ENCODE measurements at places on chromosomes 3 and 15. TPM values are rescaled to one million over a fixed set of nuclear protein-coding genes. Genes with fewer than 3 reads are reported as not detected.

Gene CSTA
- total RNA-seq, result 0.42 TPM

Gene RPLP1
- 1,068 TPM for total RNA-seq

Gene UTS2B
- total RNA-seq, result 0.53 TPM

Gene CCDC33
- not detected for total RNA-seq

Gene ETV5
- total RNA-seq, result 4.9 TPM

Gene SAMD7
- total RNA-seq, result not detected

Gene CADM2
- total RNA-seq, result 0.62 TPM

GRCh38 chr3:180854887-180855286 is 57.6 kb upstream of the FXR1 start:
- DNase-seq, result no peak
- no peaks in the 10 kb centered on the region for H3K36me3 ChIP-seq
- H3K4me3 ChIP-seq, result no peak overlapping the region
- no peaks in the 10 kb centered on the region for H3K4me1 ChIP-seq

DNA sequence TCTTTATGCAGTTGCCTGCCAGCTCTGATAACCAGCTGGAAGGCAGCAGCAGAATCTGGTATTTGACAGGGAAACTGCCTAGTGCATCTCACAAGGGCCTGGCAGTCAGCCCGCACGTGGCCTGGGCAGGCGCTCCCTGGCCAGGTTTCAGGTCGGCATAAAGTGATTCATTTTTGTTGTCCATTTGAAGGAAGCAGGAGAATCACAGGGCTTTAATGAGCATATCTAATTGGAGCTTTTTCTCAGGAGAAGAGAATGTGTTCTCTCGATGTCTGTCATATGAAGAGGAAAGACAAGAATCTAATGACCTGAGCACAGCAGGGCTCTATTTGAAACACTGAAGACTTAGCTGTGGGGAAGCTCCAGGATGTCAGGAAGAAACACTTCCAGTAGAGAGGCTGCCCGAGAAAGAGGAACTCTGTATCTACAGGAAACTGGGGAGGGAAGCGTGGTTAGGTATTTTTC is 98.8 kb upstream of the MB21D2 start:
- H3K4me1 ChIP-seq, result no peaks in the 10 kb centered on the region
- DNase-seq, result peak; percentile 44

DNA sequence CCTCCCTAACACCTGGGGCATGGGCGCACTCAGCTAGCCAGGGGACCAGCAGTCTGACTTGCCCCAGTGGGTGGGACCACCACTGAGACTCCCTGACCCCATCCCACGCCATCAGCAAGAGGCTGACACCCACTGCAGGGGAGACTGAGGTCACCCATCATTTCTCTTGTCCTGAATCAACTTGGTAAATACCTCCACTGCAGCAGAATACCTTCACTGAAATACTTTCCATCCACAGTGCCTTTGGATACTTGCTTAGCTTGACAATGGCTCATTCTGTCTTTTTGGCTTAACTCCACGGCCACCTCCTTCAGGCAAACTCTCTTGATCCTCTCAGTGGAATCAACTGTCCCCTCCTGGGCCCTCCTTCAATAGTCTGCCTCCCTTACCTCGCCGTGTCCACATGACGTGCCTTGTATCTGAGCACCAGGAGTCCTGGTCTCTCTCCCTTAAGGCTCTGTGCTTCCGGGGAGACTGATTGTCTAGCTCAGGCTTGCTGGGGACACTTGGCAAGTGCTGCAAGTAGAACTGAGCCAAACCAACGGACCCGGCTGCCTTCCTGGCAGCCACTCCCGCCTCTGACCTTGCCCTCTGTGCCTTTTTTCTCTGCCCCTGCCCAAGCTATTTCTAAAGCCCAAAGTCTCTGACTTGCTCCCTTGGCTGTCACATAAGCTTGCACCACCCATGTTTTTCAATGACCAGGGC is 119.1 kb downstream of the ADCY5 start:
- H3K36me3 ChIP-seq, result no peaks in the 10 kb centered on the region
- no peak for DNase-seq
- H3K27ac ChIP-seq, result peak overlapping the region; percentile 82
- no peak overlapping the region for H3K4me3 ChIP-seq
- H3K27me3 ChIP-seq, result no peaks in the 10 kb centered on the region

- DNase-seq, result peak; percentile 21
- H3K27ac ChIP-seq, result peak overlapping the region; percentile 54
- peak overlapping the region; percentile 54 for H3K4me3 ChIP-seq
- no peaks in the 10 kb centered on the region for H3K27me3 ChIP-seq
- peaks cover 16% of the 10 kb centered on the region for H3K4me1 ChIP-seq
- no peaks in the 10 kb centered on the region for H3K36me3 ChIP-seq
Observed at GRCh38 chr3:115512565-115513415, 110.5 kb upstream of the GAP43 start.

- H3K27me3 ChIP-seq, result no peaks in the 10 kb centered on the region
- H3K4me1 ChIP-seq, result peaks cover 17% of the 10 kb centered on the region
- H3K4me3 ChIP-seq, result no peak overlapping the region
- H3K27ac ChIP-seq, result no peak overlapping the region
Observed at GRCh38 chr3:129235344-129235917, 14.0 kb upstream of the COPG1 start.

- H3K4me1 ChIP-seq, result no peaks in the 10 kb centered on the region
- no peak overlapping the region for H3K4me3 ChIP-seq
- H3K36me3 ChIP-seq, result no peaks in the 10 kb centered on the region
- DNase-seq, result no peak
- no peak overlapping the region for H3K27ac ChIP-seq
- no peaks in the 10 kb centered on the region for H3K27me3 ChIP-seq
Observed at GRCh38 chr15:96807361-96807760, 476.9 kb downstream of the NR2F2 start.

- no peak overlapping the region for H3K4me3 ChIP-seq
- no peaks in the 10 kb centered on the region for H3K4me1 ChIP-seq
- no peak overlapping the region for H3K27ac ChIP-seq
- no peak for DNase-seq
- no peaks in the 10 kb centered on the region for H3K27me3 ChIP-seq
Observed at GRCh38 chr3:153404157-153404556, 242.1 kb downstream of the RAP2B start.

DNA sequence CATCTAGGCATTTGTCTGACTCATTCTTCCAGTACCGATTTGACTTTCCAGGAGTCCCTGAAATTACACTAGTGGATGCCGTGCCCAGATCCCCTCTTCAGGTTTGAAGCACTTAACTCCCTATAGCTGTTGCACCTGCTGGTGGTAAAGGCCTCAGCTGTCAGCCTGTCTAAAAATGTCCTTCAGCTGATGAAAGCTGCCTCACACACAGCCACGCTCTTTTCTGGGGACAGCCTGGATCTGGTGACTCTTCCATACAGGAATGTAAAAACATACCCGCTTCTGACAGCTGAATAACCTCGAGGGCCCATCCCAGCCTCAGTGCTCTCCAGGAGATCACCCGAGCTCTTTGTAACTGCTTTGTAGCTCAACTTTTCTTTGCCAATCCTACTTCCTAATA is 534.1 kb upstream of the GRM7 start:
- no peak overlapping the region for H3K4me3 ChIP-seq
- no peak for DNase-seq
- H3K27ac ChIP-seq, result no peak overlapping the region
- H3K27me3 ChIP-seq, result no peaks in the 10 kb centered on the region

- H3K36me3 ChIP-seq, result no peaks in the 10 kb centered on the region
- DNase-seq, result no peak
- no peak overlapping the region for H3K27ac ChIP-seq
- H3K4me3 ChIP-seq, result no peak overlapping the region
Observed at GRCh38 chr3:187773233-187774184, 28.2 kb upstream of the BCL6 start.

DNA sequence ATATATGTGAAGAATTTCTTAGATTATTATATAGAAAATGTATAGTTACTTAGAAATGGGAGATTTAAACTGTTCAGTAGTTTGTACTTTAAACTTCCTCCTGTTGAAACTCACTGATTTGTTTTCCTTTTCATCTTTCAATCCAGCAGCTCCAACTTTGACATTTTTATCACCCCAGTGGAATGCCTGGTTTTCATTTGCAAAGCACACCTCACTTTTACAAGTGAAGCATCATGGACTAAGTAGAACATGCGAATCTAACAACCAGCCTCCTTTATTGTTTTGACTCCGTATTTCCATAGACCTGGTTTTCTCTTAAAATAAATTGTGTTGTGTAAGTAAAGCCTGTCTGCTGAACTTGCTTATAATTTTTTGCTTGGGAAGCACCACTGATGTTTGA is 97.8 kb upstream of the ROBO2 start:
- no peaks in the 10 kb centered on the region for H3K27me3 ChIP-seq
- H3K27ac ChIP-seq, result no peak overlapping the region
- H3K4me3 ChIP-seq, result no peak overlapping the region
- no peaks in the 10 kb centered on the region for H3K36me3 ChIP-seq
- no peaks in the 10 kb centered on the region for H3K4me1 ChIP-seq

DNA sequence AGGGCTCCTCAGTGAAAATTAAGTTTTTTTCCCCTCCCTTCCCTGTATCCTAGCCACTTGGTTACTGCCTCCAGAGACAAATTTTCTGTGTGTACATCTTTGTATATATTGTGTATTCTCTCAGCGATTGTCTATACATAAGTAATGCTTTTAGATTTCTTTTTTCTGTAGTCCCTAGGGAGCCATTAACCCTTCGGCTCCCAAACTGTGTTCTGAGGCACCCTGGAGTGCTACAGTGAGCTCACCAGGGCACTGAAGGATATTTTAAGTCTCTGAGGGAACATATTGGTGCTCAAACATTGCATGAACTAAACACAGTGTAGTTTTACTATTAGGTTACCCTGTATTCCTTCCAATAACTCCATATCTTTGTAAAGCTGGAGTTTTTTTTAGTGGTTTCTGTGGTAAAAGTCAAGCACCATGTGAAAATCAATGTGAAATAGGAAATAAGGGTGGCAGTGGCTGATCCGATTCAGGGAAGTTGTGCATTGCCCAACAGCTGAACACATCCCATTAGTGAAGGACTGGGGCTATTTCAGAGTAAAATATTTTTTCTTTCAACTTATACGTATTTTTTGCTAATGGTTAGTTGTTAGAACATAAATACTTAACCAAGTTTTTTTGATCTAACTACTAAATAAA is 43.0 kb downstream of the USP13 start:
- H3K4me1 ChIP-seq, result no peaks in the 10 kb centered on the region
- H3K4me3 ChIP-seq, result no peak overlapping the region
- DNase-seq, result no peak
- no peak overlapping the region for H3K27ac ChIP-seq
- H3K36me3 ChIP-seq, result no peaks in the 10 kb centered on the region

GRCh38 chr15:101121511-101122090 is 130.2 kb downstream of the CHSY1 start:
- peak overlapping the region; percentile 44 for H3K4me3 ChIP-seq
- peak overlapping the region; percentile 83 for H3K27ac ChIP-seq
- H3K27me3 ChIP-seq, result no peaks in the 10 kb centered on the region
- H3K4me1 ChIP-seq, result peaks cover 17% of the 10 kb centered on the region
- H3K36me3 ChIP-seq, result no peaks in the 10 kb centered on the region

GRCh38 chr3:194165271-194166018 is 29.5 kb downstream of the HES1 start:
- no peak overlapping the region for H3K27ac ChIP-seq
- peaks cover 13% of the 10 kb centered on the region for H3K4me1 ChIP-seq
- DNase-seq, result no peak
- no peaks in the 10 kb centered on the region for H3K27me3 ChIP-seq

- DNase-seq, result no peak
- no peaks in the 10 kb centered on the region for H3K36me3 ChIP-seq
- H3K4me3 ChIP-seq, result no peak overlapping the region
- peaks cover 28% of the 10 kb centered on the region for H3K4me1 ChIP-seq
- H3K27ac ChIP-seq, result peak overlapping the region; percentile 13
Observed at GRCh38 chr3:124878561-124879336, 8.4 kb downstream of the ITGB5 start.

- no peaks in the 10 kb centered on the region for H3K27me3 ChIP-seq
- no peaks in the 10 kb centered on the region for H3K4me1 ChIP-seq
- H3K27ac ChIP-seq, result no peak overlapping the region
- H3K4me3 ChIP-seq, result no peak overlapping the region
Observed at GRCh38 chr3:113825090-113825489, 13.5 kb upstream of the GRAMD1C start.

DNA sequence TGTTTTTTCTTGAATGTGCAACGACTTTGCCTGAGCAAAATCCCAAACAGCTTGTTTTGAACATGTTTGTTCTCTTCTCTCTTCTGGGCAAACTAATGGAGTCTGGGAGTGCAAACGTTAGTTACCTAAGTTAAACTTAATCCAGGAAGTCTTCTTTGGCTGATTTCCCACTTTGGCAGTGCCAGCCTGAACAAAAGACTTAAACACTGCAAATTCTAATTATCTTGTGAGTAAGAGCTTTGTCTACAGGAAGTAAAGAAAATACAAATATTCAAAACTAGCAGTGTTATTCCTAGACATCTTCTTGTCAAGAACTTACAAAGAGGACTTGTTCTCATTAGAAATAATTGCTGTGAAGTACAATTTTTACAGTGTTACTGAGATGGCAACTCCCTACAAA is 16.7 kb upstream of the DENND6A start:
- H3K4me1 ChIP-seq, result no peaks in the 10 kb centered on the region
- no peaks in the 10 kb centered on the region for H3K27me3 ChIP-seq
- no peak overlapping the region for H3K27ac ChIP-seq
- H3K36me3 ChIP-seq, result no peaks in the 10 kb centered on the region
- no peak overlapping the region for H3K4me3 ChIP-seq

- peaks cover 9% of the 10 kb centered on the region for H3K4me1 ChIP-seq
- peaks cover 16% of the 10 kb centered on the region for H3K36me3 ChIP-seq
- no peak overlapping the region for H3K4me3 ChIP-seq
- no peak for DNase-seq
- H3K27ac ChIP-seq, result peak overlapping the region; percentile 50
- no peaks in the 10 kb centered on the region for H3K27me3 ChIP-seq
Observed at GRCh38 chr15:99148851-99149276, 44.0 kb downstream of the SYNM start.

- no peak for DNase-seq
- H3K27ac ChIP-seq, result no peak overlapping the region
- no peak overlapping the region for H3K4me3 ChIP-seq
- peaks cover 6% of the 10 kb centered on the region for H3K4me1 ChIP-seq
Observed at GRCh38 chr3:12395349-12396012, 88.8 kb upstream of the TSEN2 start.

GRCh38 chr3:31137718-31138465 is 243.4 kb upstream of the GADL1 start:
- no peaks in the 10 kb centered on the region for H3K4me1 ChIP-seq
- no peak for DNase-seq
- no peak overlapping the region for H3K4me3 ChIP-seq
- no peaks in the 10 kb centered on the region for H3K27me3 ChIP-seq
- H3K27ac ChIP-seq, result no peak overlapping the region
- no peaks in the 10 kb centered on the region for H3K36me3 ChIP-seq

DNA sequence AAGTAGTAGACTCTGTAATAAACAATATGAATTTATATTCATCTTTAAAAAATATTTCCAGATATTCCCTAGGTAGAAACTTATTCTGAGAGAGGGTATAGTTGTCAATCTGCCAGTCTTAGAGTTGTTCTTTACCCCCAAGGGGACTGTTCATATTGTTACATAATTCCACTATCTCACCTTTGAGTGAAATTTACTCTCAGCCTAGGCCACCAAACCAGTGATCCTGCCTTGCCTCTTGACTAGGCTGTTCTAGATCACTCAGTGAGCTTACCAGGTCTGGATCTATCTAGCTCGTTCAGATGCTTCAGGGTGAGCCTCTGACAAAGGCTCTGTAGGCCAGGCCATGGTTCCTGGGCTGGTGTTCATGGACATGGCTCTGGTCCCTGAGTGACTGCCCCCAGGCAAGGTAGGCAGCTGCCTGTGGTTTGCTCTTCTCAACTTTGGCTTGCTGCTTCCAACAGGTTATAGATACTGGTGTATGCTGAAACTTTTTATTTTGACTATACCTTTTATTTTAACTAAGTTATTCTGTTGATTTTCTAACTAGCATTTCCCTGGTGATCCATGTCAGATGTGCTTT is 27.6 kb downstream of the ZNF592 start:
- H3K36me3 ChIP-seq, result no peaks in the 10 kb centered on the region
- DNase-seq, result no peak
- peaks cover 16% of the 10 kb centered on the region for H3K4me1 ChIP-seq
- no peak overlapping the region for H3K27ac ChIP-seq
- no peaks in the 10 kb centered on the region for H3K27me3 ChIP-seq
- no peak overlapping the region for H3K4me3 ChIP-seq

Data from heart right ventricle (tissue), 16 donors.